ENCODE measurements at places on chromosomes 4 and X.
A peak's percentile ranks its signal among the peaks of the same experiment; 100 is the strongest.

DNA sequence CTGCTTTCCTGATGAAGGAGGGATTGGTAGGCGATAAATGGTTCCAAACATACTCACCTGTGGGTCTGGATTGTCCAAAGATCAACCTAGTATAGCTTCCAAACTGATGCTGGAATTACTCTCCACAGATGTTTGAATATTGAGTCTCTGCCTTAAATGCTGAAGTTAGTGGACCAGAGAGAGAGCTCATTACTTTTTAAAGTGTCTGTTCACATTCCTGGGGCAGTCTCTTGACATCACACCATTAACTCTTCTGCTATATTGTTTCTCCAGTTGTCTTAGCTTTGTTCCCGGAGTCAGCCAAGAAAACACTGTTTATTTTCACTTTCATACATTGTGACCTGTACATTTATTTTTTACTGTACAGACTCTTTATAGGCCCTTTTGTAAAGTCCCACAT, 35.4 kb downstream of the ARHGEF38 start:
- no peak for DNase-seq

DNA sequence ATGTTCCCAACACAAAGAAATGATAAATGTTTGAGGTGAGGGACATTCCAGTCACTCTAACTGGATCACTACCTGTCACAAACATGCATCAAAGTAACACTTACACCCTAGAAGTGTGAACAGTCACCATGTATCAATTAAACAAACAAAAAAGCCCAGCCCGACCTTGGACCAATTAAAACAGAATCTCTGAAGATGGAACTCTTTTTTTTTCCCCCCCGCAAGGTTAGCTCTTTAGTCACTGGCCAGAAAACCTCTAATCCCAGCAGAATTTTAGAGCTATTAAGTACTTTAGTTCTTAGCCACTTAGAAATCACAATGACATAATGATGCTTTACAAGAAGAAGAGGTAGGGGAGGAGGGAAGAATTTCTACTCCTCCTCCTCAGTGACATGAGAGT, 154.5 kb downstream of the PALLD start:
- no peak for DNase-seq

- DNase-seq, result no peak
Measured at GRCh38 chr4:80948995-80949394, 81.5 kb upstream of the BMP3 start.

- DNase-seq, result no peak
Measured at GRCh38 chrX:136146614-136147314, 569 bp upstream of the FHL1 start.

- peak; percentile 39 for DNase-seq
Measured at GRCh38 chr4:158209825-158210807, at the start of gene TMEM144. TMEM144 (plus strand) TSS chr4:158210486; CDS start chr4:158212668, 2,182 bp downstream.

- DNase-seq, result no peak
Measured at GRCh38 chr4:5827108-5828004, 65.5 kb downstream of the CRMP1 start.

DNA sequence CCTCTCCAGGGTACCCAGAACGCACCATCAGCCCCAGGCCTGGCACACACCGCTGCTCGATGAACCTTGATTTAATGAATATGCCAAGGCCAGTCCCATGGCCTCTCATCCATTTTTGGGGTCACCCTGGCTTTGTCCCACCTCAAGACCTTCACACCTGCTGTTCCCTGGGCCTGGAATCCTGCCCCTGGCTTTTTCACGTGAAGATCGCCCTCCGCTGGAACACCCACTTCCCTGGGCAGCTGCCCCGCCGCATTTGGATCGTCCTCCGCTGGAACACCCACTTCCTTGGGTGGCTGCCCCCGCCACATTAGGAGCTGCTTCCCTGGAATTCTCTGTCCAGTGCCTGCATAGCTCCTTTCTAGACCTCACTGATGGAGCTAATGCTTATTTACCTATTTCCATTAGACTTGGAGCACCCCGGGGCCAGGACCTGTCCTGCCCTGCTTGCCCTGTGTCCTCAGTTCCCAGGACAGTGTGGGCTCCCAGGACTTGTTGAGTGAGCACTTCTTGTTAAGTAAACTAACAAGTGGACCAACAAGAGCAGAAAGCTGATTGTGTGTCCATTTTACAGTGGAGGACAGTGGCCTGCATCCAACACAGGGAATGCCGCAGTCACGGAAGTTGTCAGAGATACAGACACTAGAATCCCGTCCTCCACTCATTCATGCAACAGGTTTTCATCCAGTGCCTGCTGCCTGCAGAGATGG, 12.5 kb downstream of the BLOC1S4 start:
- no peak for DNase-seq

- no peak for DNase-seq
Measured at GRCh38 chr4:87283151-87283550, 39.5 kb downstream of the HSD17B13 start.

DNA sequence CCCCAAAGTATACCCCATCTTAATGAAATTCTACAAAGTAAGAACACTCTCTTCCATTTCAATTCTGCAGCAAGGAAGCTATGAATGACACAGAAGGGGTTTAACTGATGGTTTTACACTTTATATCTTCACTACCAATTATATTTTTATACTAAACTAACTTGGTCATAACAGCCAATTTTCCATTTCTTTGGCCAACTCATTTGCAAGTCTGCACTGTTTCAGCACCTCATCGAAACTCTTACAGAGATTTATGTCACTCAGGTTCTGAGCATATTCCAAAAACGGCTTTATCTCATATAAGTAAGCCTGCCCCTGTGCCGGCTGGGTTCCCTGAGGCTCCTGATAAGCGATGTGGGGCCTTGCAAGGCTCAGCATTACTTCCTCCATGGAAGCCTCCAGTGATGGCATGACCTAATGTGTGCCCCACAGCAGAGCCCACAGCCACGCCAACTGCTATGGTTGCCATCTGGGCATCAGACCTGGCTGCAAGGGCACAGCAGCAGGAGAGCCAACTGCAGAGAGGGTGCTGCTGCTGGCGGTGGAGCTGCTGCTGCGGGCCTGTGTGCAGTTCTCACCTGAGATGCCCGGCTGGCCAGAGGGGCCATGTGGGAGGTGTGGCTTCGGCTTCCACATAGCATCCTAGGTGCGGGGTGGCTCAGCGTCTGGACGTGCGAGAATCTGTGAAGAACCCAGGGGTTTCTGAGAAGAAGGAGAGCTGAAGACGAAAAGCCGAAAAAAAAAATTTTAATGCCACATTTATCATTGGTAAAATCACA, 13.4 kb upstream of the IBSP start:
- no peak for DNase-seq

- no peak for DNase-seq
Measured at GRCh38 chr4:14222377-14223029, 595.0 kb upstream of the BOD1L1 start.

GRCh38 chr4:844752-845232, 18.9 kb upstream of the CPLX1 start:
- no peak for DNase-seq

DNA sequence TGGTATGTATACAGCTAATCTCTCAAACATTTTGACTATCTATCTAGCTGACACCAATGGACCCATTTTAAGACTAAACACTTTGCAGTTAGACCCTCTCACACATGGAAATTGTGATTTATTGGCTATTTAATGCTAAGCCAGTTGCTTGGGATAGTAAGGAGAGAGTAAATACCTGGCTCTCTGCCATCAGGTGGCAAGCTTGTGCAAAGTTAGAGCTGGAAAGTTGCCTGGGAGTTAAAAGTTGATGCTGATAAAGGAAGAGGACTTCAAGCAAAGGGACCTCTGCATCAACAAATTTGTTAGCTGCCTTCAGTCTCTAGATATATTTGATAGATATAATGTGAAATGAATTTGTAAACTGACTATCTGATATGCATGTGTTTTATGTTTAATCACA, 61.1 kb downstream of the PACRGL start:
- DNase-seq, result no peak

GRCh38 chrX:25527156-25527555, 511.4 kb upstream of the ARX start:
- no peak for DNase-seq

DNA sequence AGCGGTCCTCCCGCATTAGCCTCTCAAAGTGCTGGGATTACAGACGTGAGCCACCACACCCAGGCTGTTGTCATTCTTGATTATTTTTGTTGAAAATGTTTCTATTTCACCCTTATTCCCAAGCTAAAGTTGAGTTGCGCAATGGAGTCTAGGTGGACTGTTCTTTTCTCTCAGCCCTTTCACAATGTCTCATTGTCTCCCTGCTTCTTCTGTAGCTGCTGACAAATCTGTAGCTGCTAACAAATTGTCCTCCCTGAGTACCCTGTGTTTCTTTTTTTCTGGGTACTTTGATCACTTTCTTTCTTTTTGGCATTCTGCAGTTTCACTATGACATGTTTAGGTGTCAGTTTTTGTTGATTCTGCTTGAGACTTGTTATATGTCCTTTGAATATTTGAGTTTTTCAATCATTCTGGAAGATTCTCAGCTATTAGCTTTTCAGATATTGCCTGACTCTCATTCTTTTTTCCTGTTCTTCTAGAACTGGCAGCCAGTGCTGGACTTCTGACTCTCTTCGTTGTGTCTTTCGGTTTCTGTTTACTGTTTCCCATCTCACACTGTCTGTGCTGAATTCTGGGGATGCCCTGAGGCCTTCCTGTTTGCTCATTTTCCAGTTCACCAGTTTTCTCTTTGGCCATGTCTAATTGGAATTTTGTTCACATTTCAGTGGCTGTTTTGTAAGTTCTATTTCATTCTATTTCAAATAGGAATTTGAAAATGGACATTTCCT, 6.6 kb downstream of the ABCD1 start:
- DNase-seq, result no peak

GRCh38 chr4:77413766-77414165, 191.9 kb upstream of the CXCL13 start:
- DNase-seq, result no peak

DNA sequence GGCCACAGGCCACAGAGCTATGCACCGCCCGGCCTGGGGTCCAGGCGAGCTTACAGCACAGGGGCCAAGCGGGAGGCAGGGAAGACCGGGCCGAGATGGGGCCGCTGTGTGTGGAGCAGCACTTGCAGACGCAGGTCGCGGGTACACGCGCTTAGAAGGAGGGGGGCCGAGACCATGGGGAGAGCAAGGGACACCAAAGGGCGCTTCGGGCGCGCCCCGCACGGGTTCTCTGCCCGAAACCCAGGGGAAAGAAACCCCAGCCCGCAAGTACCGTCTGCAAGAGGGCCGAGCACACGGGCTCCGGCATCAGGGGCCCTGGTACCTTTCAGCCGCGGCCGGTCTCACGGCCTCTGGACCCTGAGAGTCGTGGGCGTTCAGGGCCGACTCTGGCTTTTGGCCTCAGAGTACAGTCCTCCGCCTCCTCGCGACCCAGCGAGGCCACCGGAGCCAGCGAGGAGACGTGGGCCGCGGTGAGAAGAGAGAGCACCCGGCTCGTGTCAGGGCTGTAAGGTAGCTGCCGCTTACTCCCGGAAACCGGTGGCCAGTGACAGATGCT, 342 bp downstream of the EOLA2 start:
- no peak for DNase-seq

DNA sequence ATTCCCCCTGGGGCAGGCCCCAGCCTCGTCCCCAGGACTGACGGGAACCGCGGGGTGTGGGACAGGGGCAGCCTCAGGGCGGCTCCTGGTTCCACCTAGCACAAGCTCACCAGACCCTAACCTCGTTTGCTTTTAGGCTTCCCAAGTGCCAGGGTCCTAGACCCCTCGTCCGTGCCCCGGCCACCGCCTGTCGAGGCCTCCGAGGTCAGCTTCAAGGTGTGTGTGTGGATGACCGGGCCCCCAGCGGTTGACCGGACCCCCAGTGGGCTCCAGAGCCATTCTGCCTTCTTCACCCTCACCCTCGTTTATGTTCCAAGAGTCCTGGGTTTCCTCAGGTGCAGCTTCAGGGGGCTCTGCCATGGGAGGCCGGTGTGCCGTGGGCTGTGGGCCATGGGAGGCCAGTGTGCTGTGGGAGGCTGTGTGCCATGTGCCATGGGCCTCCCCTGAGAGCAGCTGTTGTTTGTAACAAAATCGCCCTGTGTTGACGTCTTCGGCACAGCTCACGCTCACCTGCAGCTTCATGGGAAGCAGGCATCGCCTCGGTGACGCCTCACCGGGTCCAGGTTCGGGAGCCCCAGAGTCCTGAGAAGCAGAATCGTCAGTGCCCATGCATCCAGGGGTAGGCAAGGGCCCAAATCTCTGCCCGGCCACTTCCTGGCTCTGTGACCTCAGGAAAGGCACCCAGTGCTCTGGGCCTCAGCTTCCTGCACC, 43.0 kb upstream of the HMX1 start:
- no peak for DNase-seq

- DNase-seq, result no peak
Measured at GRCh38 chr4:47486231-47486673, 1.2 kb downstream of the ATP10D start.

DNA sequence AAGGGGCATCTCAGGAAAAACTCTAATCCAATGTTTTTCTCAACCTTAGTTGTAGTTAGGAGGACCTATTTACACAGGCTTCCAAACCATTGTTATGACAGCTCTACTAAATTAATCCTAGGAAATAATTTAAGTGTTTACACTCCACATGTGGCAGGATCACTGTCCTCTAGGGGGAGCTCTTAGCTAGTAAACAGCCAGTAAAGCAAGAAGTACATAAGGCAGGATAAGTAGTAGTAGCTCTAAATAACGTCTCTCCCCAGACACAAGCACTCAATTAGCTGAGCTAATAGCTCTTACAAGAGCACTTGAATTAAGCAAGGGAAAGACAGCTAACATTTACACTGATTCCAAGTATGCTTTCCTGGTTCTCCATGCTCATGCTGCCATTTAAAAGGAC, 37.3 kb downstream of the NUDT11 start:
- DNase-seq, result no peak

DNA sequence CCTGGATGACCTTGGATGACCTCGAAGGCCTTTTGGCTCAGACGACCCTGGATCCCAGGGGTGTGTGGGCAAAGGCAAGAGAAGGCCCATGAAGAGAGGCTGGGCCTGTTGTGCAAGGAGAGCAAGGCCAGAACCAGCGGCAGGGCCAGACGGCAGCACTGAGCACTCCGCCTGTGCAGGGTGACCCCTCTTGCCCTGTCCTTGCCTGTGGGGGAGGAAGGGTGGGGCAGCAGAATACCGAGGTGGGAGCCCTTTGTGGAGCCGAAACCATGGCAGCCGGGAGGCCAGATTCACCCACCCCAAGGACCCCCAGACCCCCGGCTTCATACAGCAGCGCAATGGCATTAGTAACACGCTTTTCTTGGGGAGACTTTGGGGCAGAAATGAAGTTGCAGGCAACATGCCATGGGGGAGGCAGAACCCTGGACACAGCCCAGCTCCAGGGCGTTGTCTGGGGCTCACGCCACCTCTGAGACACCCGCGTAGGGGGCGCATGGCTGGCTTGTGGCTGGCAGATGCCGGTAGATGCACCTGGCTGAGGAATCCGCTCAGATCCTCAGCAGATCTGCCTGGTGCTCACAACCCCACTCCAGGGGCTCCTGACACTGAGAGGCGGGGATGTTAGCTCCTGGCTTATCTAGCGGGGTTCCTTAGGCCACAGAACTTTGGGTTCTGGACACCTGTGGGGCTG, 114.5 kb downstream of the FAM53A start:
- no peak for DNase-seq

DNA sequence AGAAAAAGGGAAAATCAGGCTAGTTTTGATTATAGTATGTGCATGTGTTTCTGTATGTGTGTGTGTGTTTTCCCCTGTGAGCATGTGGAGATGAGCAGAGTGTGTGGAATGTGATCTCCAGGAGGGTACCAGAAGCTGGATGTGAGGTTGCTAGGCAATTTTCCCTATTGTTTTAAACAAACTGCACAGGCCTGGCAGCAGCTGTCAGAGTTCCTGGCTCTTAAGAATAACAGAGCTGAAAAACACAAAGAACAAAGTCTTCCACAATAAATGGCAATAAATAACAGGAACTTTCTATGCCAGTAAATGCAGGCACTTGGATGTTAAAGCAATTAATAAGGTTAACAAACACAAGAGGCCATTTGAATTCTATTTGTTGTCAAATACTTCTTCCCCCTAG, 344.6 kb upstream of the CTSO start:
- DNase-seq, result peak; percentile 80

- DNase-seq, result no peak
Measured at GRCh38 chrX:12225107-12225506, 86.8 kb downstream of the FRMPD4 start.

Data from AG09309 (cell line).